GM23248 (cell line): ENCODE measurements at places on chromosomes 2 and 18. TPM values are rescaled to one million over a fixed set of nuclear protein-coding genes. Genes with fewer than 3 reads are reported as not detected.

Gene OXER1
- not detected in 2 replicates for total RNA-seq

Gene HOXD12
- total RNA-seq = 0.22 TPM in 1 of 2 replicates, not detected in the other

Gene LYPD6
- 3.9 TPM in 2 replicates for total RNA-seq

Gene DTNB
- total RNA-seq = 1.1 and 1.4 TPM in 2 replicates

Gene FAM237A
- not detected in 2 replicates for total RNA-seq

Gene ITGA4
- 33.3 and 40.0 TPM in 2 replicates for total RNA-seq

Gene LYPD6B
- total RNA-seq = 3.9 and 6.8 TPM in 2 replicates

Gene CDCA7
- total RNA-seq = 3.0 and 3.3 TPM in 2 replicates

Gene SERPINB2
- 6.1 and 13.0 TPM in 2 replicates for total RNA-seq

Gene DNPEP
- 79.8 and 84.5 TPM in 2 replicates for total RNA-seq

Gene PIEZO2
- total RNA-seq = 1.1 and 1.5 TPM in 2 replicates

Gene GPAT2
- 0.65 and 1.0 TPM in 2 replicates for total RNA-seq

Gene TRABD2A
- 5.0 and 5.7 TPM in 2 replicates for total RNA-seq

Gene SRD5A2
- total RNA-seq = not detected in 2 replicates

Gene HOXD4
- total RNA-seq = 2.5 and 7.8 TPM in 2 replicates

Gene PARD3B
- total RNA-seq = 6.9 and 8.1 TPM in 2 replicates

Gene IL1R2
- 0.22 TPM in 1 of 2 replicates, not detected in the other for total RNA-seq

Gene HK2
- 21.9 and 24.2 TPM in 2 replicates for total RNA-seq

Gene IL1A
- total RNA-seq = 0.54 TPM in 1 of 2 replicates, not detected in the other

Gene ACADL
- total RNA-seq = not detected in 2 replicates

Gene CD8B2
- total RNA-seq = not detected in 2 replicates

Gene EIF2AK3
- 15.5 and 15.9 TPM in 2 replicates for total RNA-seq

Gene NEB
- 1.3 and 1.5 TPM in 2 replicates for total RNA-seq

Gene SCG2
- total RNA-seq = under 0.01 and 0.25 TPM in 2 replicates
